Upper lobe of left lung (tissue), 6 donors: ENCODE measurements at places on chromosomes 12 and 14. TPM values are rescaled to one million over a fixed set of nuclear protein-coding genes. Genes with fewer than 3 reads are reported as not detected.

DGKA gene
- total RNA-seq: 251 TPM

FBLN5 gene
- total RNA-seq: 132 TPM

TMEM260 gene
- total RNA-seq: 13.8 TPM

DIO2 gene
- total RNA-seq: 1.7 TPM

NEUROD4 gene
- not detected for total RNA-seq

PRPH gene
- total RNA-seq: not detected

ARHGEF25 gene
- total RNA-seq: 15.9 TPM

- no peak overlapping the region for H3K27ac ChIP-seq
- H3K4me3 ChIP-seq: no peak overlapping the region
- no peak for DNase-seq
- H3K36me3 ChIP-seq: no peaks in the 10 kb centered on the region
Observed at GRCh38 chr14:98775892-98776291, 496.1 kb downstream of the BCL11B start.

GRCh38 chr14:69858801-69859200 lies 20.4 kb upstream of the SMOC1 start:
- no peak overlapping the region for H3K4me3 ChIP-seq
- no peak overlapping the region for H3K27ac ChIP-seq
- no peaks in the 10 kb centered on the region for H3K4me1 ChIP-seq
- no peak for DNase-seq

DNA sequence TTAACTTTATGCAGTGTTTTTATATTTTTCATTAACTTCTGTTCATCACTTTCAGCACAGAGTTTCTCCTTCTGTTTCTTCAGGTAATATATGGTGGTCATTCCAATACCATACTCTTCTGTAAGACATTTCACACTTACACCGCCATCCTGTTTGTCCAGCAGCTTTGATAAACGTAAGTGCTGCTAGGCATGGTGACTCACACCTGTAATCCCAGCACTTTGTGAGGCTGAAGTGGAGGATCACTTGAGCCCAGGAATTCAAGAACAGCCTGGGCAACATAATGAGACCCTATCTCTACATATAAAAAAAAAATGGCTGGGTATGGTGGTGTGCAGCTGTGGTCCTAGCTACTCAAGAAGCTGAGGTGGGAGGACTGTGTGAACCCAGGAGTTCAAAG lies 55.8 kb downstream of the EXOC5 start:
- H3K27me3 ChIP-seq: no peaks in the 10 kb centered on the region
- no peak for DNase-seq
- H3K4me3 ChIP-seq: no peak overlapping the region
- peaks cover 42% of the 10 kb centered on the region for H3K36me3 ChIP-seq

- H3K36me3 ChIP-seq: peaks cover 61% of the 10 kb centered on the region
- H3K27me3 ChIP-seq: no peaks in the 10 kb centered on the region
- DNase-seq: no peak
- no peaks in the 10 kb centered on the region for H3K4me1 ChIP-seq
- H3K4me3 ChIP-seq: no peak overlapping the region
- no peak overlapping the region for H3K27ac ChIP-seq
Observed at GRCh38 chr12:106431839-106432411, 74.4 kb downstream of the POLR3B start.

- peak overlapping the region; percentile 98 for H3K27ac ChIP-seq
- peaks cover 31% of the 10 kb centered on the region for H3K36me3 ChIP-seq
- no peak for DNase-seq
- peaks cover 17% of the 10 kb centered on the region for H3K4me1 ChIP-seq
- H3K4me3 ChIP-seq: peak overlapping the region; percentile 78
- H3K27me3 ChIP-seq: no peaks in the 10 kb centered on the region
Observed at GRCh38 chr12:92140896-92141536, 4.6 kb downstream of the BTG1 start.

GRCh38 chr14:101780887-101781239 lies 19.4 kb downstream of the PPP2R5C start:
- DNase-seq: peak; percentile 65
- no peaks in the 10 kb centered on the region for H3K36me3 ChIP-seq
- peaks cover 17% of the 10 kb centered on the region for H3K4me1 ChIP-seq
- peak overlapping the region; percentile 37 for H3K27ac ChIP-seq

GRCh38 chr14:88825503-88825902 lies 1.1 kb downstream of the TTC8 start:
- H3K4me1 ChIP-seq: peaks cover 11% of the 10 kb centered on the region
- DNase-seq: no peak
- H3K27me3 ChIP-seq: no peaks in the 10 kb centered on the region
- no peaks in the 10 kb centered on the region for H3K36me3 ChIP-seq

DNA sequence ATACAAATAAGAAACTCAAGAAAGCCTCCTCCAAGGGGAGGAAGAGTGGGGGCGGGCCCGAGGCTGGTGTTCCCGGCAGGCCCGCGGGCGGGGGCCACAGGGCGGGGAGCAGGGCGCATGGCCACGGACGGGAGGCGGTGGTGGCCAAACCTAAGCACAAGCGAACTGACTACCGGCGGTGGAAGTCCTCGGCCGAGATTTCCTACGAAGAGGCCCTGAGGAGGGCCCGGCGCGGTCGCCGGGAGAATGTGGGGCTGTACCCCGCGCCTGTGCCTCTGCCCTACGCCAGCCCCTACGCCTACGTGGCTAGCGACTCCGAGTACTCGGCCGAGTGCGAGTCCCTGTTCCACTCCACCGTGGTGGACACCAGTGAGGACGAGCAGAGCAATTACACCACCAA lies 8.7 kb downstream of the DACT1 start:
- H3K27ac ChIP-seq: no peak overlapping the region
- no peak overlapping the region for H3K4me3 ChIP-seq
- H3K36me3 ChIP-seq: peaks cover 9% of the 10 kb centered on the region
- H3K4me1 ChIP-seq: no peaks in the 10 kb centered on the region
- DNase-seq: peak; percentile 70
- no peaks in the 10 kb centered on the region for H3K27me3 ChIP-seq

DNA sequence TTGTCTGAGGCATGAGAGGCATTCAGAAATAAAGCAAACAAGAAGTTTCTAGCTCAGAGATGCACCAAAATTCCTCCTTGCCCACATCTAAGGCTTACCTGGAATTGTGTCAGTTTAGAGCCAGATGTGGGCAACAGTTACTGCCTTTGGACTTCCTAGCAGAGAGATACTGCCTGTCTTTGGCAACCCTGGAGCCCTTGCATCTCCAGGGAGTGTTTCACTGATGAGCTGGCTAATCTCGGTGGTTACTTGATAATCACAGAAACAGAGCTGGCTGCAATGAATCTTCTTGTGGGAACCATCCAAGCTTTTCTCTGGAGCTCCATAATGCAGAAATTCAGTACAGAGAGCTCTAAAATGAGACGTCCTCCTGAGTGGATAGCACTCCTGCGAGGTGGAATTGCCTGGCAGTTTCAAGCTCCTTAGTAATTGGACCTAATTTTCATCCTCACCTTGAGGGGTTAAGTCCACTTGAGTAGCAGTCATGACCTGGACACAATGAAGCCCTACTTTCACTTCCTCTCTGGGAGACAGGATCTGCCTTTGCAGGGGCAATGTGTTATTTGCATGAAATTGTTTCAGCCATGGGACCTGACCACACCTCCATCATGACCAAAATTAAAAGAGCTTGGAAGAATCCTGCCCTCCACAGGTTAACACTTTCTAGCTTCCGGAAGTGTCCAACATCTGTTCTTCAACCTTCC lies 108.8 kb upstream of the ARHGAP5 start:
- H3K4me3 ChIP-seq: no peak overlapping the region
- H3K4me1 ChIP-seq: no peaks in the 10 kb centered on the region
- DNase-seq: no peak
- no peaks in the 10 kb centered on the region for H3K36me3 ChIP-seq
- no peaks in the 10 kb centered on the region for H3K27me3 ChIP-seq
- no peak overlapping the region for H3K27ac ChIP-seq

DNA sequence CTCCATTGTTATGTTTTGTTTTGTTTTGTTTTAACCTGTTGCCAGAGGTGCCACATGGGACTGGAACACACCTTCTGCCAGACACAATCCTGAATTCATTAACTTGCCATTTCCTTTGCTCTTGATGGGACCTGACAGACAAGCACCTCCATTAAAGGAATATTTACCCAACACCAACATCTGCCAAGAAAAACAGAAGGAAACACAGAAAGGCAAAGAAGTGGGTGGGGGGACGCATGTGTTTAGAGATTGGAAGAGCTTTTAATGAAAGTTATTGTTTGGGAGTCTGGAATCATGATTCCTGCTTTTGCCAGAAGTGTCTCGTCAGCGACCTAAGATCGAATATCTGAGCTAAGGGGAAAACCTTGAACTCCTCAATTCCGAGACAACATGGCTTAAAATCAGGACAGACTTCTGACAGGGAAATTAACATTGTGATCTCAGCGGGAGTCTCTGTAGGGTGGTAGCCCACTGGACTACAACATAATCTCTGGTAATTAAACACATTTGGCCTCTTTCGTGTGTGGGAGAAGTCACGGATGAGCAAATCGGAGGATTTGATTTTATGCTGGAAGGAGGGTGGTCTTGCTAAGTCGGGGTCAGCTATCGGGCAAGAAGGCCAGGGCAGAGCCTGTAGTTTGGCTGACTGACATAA lies 210.4 kb upstream of the FAR2 start:
- H3K4me3 ChIP-seq: no peak overlapping the region
- H3K36me3 ChIP-seq: no peaks in the 10 kb centered on the region
- H3K27ac ChIP-seq: no peak overlapping the region
- no peaks in the 10 kb centered on the region for H3K4me1 ChIP-seq

- H3K36me3 ChIP-seq: no peaks in the 10 kb centered on the region
- DNase-seq: no peak
- no peak overlapping the region for H3K27ac ChIP-seq
- H3K4me1 ChIP-seq: no peaks in the 10 kb centered on the region
- H3K4me3 ChIP-seq: no peak overlapping the region
Observed at GRCh38 chr12:26157001-26157400, 32.2 kb upstream of the BHLHE41 start.

- no peaks in the 10 kb centered on the region for H3K27me3 ChIP-seq
- DNase-seq: no peak
- no peak overlapping the region for H3K4me3 ChIP-seq
Observed at GRCh38 chr12:19031032-19031431, 98.5 kb upstream of the PLEKHA5 start.

GRCh38 chr14:90755661-90756304 lies 60.4 kb downstream of the TTC7B start:
- no peaks in the 10 kb centered on the region for H3K36me3 ChIP-seq
- DNase-seq: no peak
- H3K4me1 ChIP-seq: peaks cover 17% of the 10 kb centered on the region
- H3K4me3 ChIP-seq: no peak overlapping the region
- H3K27ac ChIP-seq: no peak overlapping the region
- H3K27me3 ChIP-seq: no peaks in the 10 kb centered on the region

GRCh38 chr12:8639936-8640335 lies 22.7 kb downstream of the MFAP5 start:
- no peaks in the 10 kb centered on the region for H3K27me3 ChIP-seq
- H3K4me3 ChIP-seq: no peak overlapping the region
- no peak overlapping the region for H3K27ac ChIP-seq
- DNase-seq: no peak

DNA sequence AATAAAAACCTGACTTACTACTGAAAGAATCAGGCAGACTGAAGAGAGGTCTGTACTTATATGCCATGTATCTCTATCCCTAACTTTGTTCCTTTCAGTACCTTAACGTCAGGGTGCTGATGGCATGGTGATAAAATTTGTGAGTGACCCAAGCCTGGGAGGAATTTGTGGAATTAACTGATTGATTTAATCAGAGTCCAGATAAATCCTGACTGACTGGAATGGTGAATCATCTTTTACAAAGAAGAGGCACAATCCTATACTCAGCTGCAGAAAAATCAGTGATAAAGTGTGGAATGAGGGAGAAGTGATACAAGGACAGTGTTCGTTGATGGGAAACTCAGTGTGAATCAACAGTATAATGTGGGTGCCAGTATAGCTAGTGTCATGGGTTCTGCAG lies 3.7 kb downstream of the TDG start:
- no peak overlapping the region for H3K4me3 ChIP-seq
- DNase-seq: no peak
- H3K4me1 ChIP-seq: peaks cover 38% of the 10 kb centered on the region
- no peaks in the 10 kb centered on the region for H3K36me3 ChIP-seq

DNA sequence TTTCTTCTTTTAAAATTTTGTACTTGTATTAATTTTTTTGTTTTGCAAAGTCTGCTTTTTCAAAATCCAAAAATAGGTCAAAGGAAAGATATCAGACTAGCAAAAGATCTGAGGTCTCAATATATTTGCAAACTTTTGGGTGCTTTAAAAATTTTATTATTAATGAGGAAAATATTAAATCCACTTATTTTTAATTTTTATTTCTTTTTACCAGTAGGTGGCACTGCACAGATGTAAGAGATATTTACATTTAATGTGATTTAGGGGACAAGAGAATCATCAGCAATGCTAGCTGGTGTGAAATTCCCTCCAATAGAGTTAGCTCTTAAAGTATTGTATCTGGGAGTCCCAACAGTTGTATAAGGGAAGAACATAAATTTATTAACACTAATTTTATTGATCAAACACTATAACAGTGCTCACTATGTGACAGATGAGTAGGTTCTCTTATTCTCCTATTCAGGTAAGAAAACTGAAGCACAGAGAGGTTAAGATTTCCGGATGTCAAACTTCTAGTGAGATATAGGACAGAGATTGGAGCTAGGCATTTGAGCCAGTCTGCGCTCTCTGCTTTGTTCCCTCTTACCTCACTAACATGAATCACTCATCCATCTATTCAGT lies 30.5 kb downstream of the ALX1 start:
- H3K36me3 ChIP-seq: no peaks in the 10 kb centered on the region
- no peak overlapping the region for H3K4me3 ChIP-seq
- no peaks in the 10 kb centered on the region for H3K27me3 ChIP-seq
- H3K4me1 ChIP-seq: no peaks in the 10 kb centered on the region
- no peak for DNase-seq
- no peak overlapping the region for H3K27ac ChIP-seq

DNA sequence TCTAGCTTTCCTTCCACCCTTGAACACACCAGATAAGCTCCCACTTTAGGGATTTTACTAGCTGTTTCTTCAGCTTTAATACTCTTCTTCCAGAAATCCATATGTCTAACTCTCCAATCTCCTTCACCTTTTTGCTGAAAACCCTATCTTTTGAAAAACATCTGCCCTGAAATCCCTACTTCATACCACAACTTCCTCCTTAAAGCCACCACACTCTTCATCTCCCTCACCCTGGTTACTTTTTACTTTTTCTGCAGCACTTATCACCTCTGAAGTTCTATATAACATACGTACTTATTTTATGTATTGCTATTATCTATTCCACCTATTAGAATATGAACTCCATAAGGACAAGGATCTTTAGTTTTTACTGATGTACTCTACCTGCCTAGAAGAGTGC lies 28.6 kb upstream of the PTPRQ start:
- no peak overlapping the region for H3K4me3 ChIP-seq
- H3K36me3 ChIP-seq: no peaks in the 10 kb centered on the region
- no peak for DNase-seq

GRCh38 chr12:1188016-1188415 lies 197.0 kb downstream of the ERC1 start:
- no peaks in the 10 kb centered on the region for H3K4me1 ChIP-seq
- no peak overlapping the region for H3K4me3 ChIP-seq
- H3K27ac ChIP-seq: no peak overlapping the region
- H3K36me3 ChIP-seq: no peaks in the 10 kb centered on the region
- DNase-seq: no peak
- H3K27me3 ChIP-seq: no peaks in the 10 kb centered on the region

GRCh38 chr14:76564471-76565422 lies 188.8 kb downstream of the ESRRB start:
- H3K4me1 ChIP-seq: no peaks in the 10 kb centered on the region
- H3K4me3 ChIP-seq: no peak overlapping the region
- no peaks in the 10 kb centered on the region for H3K27me3 ChIP-seq
- H3K27ac ChIP-seq: no peak overlapping the region
- H3K36me3 ChIP-seq: no peaks in the 10 kb centered on the region

GRCh38 chr12:122847921-122848421 lies 12.7 kb downstream of the HIP1R start:
- no peak for DNase-seq
- no peak overlapping the region for H3K27ac ChIP-seq

GRCh38 chr12:15341371-15341770 lies 19.1 kb downstream of the PTPRO start:
- H3K27me3 ChIP-seq: no peaks in the 10 kb centered on the region
- H3K4me1 ChIP-seq: no peaks in the 10 kb centered on the region
- no peak overlapping the region for H3K4me3 ChIP-seq
- H3K36me3 ChIP-seq: no peaks in the 10 kb centered on the region
